ENCODE measurements at places on chromosomes 6 and 20.
A peak's percentile ranks its signal among the peaks of the same experiment; 100 is the strongest.

- no peak for DNase-seq
These were observed 22.1 kb upstream of the FKBP1A start for GRCh38 chr20:1414982-1415381.

DNA sequence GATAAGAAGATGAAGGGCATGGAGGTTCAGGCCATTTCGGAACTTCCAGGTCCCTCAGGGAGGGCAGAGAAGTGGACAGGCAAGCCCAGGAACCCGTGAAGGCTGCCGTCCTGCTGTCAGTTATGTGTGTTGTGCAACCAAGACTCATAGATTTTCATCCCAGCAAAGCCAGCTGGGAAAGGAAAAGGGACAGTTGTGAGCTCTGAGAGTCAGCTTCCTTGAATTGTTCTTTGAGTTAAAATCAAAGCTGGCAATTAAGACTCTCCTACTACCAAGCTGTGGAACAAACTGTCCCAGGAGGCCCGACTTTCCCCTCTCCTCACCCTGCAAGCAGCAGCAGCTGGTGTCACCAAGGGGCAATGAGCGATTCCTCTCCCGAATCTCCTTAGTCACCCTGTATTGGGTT is 46.3 kb upstream of the IYD start:
- no peak for DNase-seq

- DNase-seq = no peak
These were observed 50.8 kb downstream of the UTRN start for GRCh38 chr6:144335914-144336313.

DNA sequence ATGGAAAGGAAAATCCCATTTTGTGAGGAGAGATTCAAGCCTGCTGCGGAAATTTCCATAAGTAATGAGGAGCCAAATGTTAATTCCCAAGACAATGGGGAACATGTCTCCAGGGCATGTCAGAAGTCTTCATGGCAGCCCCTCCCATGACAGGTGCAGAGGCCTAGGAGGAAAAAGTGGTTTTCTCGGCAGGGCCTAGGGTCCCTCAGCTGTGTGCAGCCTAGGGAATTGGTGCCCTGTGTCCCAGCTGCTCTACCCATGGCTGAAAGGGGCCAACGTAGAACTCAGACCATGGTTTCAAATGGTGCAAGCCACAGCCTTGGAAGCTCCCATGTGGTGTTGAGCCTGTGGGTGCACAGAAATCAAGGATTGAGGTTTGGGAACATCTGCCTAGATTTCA is 269.9 kb downstream of the TBC1D32 start:
- no peak for DNase-seq

DNA sequence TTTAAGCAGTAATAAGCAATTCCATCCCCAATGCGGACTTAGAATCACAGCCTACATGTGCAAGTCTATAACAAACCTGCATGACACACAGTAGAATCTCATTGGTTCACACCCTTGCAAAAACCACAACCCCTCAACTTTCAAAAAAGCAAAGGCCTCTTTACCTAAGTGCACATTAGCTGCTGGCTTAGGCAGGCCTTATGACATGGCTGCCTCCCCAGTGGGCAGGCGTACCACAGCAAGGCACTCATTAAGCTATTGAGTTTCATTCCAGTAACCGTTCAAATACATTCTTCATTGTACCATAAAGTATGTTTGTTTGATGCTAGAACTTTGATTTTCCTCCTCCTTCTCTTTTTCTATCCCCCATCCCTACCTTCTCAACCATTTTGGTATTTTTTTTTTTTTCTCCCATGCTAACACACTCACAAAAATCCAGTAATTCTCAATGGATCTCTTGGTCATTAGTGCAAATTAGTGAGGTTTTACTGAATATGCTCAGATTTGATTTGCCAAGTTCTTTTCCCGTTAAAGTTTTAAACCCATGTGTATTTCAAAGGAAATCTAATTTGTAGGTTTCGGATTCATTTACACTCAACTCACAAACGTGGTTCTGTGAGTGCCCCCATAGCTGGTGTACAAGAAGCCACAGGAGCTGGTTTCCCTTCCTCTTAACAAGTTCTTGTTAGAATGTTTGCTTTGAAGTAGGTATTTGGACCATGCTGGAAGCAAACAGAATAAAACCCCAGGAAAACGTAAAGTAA is 460.4 kb upstream of the RUNX2 start:
- DNase-seq = no peak

GRCh38 chr6:143880412-143880811 is 16.1 kb downstream of the ZC2HC1B start:
- no peak for DNase-seq

- DNase-seq = no peak
These were observed 12.5 kb downstream of the ALDH8A1 start for GRCh38 chr6:134937426-134937825.

- no peak for DNase-seq
These were observed 101.1 kb upstream of the SCAF8 start for GRCh38 chr6:154632119-154632518.

DNA sequence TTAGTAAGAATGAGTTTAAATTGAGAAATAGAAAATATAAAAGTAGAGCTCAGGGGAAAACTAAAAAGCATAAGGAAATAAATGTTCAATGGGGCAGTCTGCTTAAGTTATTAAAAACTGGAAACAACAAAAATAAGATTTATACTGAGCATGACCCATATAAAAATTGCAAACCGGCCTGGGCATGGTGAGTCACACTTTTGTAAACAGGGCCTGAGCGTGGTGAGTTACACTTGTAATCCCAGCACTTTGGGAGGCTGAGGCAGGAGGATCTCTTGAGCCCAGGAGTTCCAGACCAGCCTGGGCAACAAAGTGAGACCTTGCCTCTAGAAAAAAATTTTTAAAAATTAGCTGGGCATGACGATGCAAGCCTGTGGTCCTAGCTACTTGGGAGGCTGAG is 74.6 kb downstream of the TMEM244 start:
- DNase-seq = no peak

DNA sequence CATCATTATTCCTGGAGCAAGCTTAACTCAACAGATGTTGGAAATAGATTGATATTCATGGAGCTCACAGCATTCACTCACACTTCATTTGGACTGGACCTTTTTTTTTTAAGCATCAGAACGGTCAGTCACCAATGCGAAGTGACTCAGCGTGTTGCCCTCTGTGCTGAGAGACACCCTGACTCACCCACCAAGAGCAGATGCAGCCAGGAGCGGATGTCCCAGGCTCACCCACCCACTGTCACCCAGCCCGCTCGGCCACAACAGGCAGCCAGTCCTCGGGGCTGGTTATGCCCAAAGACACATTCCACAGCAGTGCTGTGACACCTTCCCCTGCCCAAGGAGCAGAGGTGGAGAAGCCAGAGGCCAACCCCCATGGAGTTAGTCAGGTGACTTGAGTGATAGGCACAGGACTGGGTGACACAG is 15.7 kb downstream of the RNASET2 start:
- no peak for DNase-seq

DNA sequence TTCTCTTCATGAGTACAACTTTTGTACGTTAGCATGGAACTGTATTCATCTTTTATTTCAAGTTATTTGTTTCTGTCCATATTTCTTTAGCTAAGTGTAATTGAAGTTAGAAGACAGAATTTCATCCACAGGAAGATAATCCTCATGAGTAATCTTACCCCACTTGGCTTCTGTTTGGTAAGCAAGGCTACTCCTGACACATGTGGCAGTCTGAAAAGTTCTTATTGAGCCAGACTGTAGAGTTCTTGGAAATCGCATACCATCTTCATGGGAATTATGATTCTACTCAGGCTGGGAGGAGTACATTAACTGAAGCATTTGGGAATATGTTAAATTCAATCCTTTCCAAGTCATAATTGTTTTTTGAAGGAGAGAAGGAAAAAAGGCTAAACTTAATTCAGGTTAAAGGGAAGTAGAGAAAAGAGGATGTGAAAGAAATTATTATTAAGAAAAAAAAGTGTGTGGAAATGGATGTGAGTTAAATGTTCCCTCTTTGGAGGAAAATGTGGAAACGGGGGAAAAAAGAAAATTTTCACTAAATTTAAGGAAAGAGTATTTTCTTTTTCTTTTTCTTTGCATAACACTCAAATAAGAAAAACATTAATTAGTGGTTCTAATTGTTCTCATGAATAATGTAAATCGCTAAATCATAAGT is 41.5 kb upstream of the TENT5A start:
- DNase-seq = no peak

DNA sequence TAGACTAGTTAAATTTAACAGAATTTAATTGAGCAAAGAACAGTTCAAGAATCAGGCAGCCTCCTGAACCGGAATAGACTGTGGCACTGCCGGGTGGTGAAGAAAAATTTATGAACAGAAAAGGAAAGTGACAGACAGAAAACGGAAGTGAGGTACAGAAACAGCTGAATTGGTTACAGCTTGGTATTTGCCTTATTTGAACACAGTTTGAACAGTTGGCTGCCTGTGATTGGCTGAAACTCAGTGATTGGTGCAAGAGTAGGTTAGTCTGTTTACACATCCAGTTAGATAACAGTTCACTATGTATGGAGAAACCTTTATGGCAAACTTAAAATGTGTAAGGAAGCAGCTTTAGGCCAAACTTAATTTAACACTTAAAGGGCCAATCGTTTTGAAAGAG is 116.0 kb upstream of the CITED2 start:
- DNase-seq = no peak

DNA sequence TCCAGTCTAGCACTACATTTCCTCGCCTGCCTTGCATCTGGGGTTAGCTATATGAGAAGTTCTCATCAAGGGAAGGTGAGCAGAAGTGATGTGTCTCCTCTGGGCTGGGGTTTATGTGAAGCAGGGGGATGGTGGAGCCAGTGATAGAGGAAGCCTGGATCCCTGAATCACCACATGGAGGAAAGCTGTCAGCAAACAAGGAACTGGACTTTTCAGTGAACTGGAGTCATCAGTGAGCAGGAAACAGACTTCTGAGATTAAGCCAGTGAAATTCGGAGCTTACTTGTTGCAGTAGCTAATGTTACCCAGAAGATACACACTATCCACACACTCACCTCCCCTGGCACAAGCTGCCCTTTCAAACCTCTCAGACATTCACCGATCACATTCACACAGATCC is 13.4 kb upstream of the TOX2 start:
- no peak for DNase-seq

DNA sequence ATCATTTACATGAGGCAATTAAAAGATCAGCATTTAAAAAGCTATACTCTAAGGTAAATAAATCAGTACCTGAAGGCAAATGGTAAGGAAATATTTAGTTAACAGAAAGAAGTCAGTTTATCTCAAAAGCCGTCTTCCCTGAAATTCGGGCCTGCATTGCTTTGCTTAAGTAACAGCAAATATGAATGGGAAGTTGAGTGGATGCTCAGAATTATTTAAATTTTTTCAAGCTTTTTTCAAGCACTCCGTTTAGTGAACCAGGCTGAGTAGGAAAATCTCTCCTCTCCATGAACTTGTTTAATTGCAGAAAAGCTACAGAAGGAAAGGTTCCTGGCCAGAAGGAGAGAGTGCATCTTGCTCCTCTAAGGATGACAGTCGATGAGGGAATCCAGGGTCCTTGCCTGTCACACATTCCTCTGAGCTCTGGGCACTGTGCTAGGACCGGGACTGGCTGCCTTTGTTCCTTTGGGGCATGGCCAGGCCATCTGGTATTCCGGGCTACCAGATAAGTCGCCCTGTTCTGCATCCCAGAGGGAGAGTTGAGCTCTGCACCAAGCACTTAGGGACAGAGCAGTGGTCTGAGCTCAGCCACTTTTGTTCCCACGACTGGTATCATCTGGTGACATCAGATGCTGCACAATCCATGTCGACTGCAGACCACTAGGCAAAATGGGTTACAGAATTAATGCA is 77.6 kb downstream of the RIN2 start:
- peak; percentile 66 for DNase-seq
